ENCODE measurements at places on chromosomes 7 and 10. TPM values are rescaled to one million over a fixed set of nuclear protein-coding genes. Genes with fewer than 3 reads are reported as not detected.

The SPDYE3 gene
- total RNA-seq, result not detected

The CASP7 gene
- 11.0 TPM for total RNA-seq

The DNAH11 gene
- 16.2 TPM for total RNA-seq

The PDZD7 gene
- total RNA-seq, result 0.14 TPM

The CAMK1D gene
- 8.7 TPM for total RNA-seq

The MUC12 gene
- total RNA-seq, result not detected

The OPALIN gene
- total RNA-seq, result not detected

The STX1A gene
- 10.3 TPM for total RNA-seq

The DYNC1I1 gene
- total RNA-seq, result 69.1 TPM

The MKX gene
- 8.4 TPM for total RNA-seq

The CALCR gene
- not detected for total RNA-seq

The PKD2L1 gene
- not detected for total RNA-seq

The SPAG6 gene
- total RNA-seq, result not detected

The CYP26C1 gene
- total RNA-seq, result not detected

The HMX2 gene
- not detected for total RNA-seq

The AKR1C4 gene
- not detected for total RNA-seq

The CTTNBP2 gene
- total RNA-seq, result 12.0 TPM

The IMMP2L gene
- 22.7 TPM for total RNA-seq

The SH2D4B gene
- 0.92 TPM for total RNA-seq

The ACHE gene
- 5.1 TPM for total RNA-seq

The GIMAP6 gene
- total RNA-seq, result 41.1 TPM

The CHRM2 gene
- total RNA-seq, result not detected

The MRLN gene
- total RNA-seq, result not detected

The UCMA gene
- total RNA-seq, result not detected

The EPO gene
- total RNA-seq, result not detected

The PNLIPRP1 gene
- not detected for total RNA-seq

The ANKRD30A gene
- total RNA-seq, result not detected

The TMEM213 gene
- not detected for total RNA-seq
